ENCODE measurements at places on chromosomes 1 and 21.

GRCh38 chr1:175744305-175744704 is 910 bp upstream of the TNR start:
- DNase-seq: no peak

- DNase-seq: peak; percentile 52
Measured at GRCh38 chr21:20971296-20971921, 26.8 kb upstream of the NCAM2 start.

DNA sequence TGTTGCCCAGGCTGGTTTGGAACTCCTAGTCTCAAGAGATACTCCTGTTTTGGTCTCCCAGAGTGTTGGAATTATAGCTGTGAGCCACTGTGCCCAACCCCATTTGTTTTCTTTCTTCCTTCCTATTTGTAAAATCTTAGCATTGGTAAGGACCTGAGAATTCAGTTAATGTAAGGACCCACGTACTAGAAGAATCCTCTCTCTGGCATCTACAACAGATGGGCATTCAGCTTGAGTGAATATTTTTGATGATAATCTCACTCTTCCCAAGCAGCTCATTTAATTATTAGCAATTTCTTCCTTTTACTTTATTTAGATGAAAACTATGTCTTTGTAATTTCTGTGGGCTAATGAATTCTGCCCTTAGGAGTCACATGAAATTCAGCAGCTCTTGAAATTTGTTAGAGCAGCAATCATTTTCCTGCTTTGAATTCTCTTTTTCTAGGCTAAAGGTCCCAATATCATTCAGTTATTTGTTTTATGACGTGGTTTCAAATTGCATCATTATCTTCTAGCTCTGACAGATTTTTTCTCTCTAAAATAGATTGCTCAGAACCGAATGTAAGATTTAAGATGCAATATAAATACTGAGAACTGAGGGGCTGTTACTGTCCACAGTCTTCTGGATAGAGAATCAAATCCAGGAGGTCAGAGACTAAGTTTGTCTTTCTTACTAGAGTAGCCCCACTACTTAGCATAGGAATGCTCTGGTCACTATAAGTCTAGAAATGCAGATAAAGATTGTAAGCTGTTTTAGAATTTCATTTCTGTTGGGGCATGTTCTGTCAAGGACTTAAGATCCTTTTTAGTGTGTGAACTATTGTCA is 59.4 kb downstream of the EPB41 start:
- DNase-seq: no peak

DNA sequence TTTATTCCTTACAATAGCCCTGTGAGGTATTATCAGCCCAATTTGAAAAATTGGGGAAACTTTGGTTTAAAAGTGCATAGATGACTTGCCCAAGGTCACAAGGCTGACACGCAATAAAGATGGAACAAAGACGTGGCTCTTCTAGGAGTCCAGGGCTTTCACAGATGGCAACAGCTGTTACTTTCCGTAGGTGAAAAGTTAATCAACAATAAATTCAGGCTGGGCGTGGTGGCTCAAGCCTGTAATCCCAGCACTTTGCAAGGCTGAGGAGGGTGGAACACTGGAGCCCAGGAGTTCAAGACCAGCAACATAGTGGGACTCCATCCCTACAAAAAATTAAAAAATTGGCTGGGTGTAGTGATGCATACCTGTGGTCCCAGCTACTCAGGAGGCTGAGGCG is 87.8 kb upstream of the ATF3 start:
- no peak for DNase-seq

DNA sequence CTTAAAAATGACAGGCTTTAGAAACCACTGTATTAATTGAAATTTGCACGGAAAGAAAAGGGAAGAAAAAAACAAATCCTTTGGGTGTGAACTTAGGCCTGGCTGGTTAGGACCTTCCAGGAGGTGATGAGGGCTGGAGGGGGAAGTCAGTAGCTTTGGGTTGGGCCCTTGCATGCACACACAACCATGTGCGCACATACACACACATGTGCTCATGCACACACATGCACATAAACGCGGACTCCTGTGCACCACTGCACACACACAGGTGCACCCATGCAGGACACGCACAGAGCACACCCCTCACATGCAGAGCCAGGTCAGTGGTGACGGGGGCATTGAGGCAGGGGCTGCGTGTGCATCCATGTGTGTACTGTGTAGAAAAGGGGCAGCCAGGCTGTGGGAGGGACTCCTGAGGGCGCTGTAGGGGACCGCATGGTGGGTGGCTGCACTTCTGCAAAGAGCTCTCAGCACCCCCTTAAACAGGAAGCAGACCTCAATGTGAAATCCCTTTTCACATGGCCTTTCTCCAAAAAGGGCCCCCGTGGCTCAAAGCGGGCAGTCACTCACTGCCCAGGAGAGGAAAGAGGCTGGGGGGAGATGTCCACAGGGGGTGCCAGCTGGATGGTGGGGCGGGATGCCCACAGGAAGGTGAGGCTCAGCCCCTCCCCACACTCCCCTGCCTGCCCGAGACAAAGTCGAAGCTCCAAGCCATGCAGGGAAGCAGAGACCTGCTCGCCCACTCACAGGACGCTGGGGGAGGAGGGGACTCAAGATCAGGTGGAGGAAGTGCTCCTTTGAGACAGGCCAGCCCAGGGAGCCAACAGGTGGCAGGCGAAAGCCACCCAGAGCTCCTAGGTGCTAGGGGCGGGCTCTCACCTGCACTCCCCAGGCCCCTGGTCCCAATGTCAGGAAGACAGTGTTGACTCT is 95.2 kb downstream of the ITPKB start:
- DNase-seq: no peak

DNA sequence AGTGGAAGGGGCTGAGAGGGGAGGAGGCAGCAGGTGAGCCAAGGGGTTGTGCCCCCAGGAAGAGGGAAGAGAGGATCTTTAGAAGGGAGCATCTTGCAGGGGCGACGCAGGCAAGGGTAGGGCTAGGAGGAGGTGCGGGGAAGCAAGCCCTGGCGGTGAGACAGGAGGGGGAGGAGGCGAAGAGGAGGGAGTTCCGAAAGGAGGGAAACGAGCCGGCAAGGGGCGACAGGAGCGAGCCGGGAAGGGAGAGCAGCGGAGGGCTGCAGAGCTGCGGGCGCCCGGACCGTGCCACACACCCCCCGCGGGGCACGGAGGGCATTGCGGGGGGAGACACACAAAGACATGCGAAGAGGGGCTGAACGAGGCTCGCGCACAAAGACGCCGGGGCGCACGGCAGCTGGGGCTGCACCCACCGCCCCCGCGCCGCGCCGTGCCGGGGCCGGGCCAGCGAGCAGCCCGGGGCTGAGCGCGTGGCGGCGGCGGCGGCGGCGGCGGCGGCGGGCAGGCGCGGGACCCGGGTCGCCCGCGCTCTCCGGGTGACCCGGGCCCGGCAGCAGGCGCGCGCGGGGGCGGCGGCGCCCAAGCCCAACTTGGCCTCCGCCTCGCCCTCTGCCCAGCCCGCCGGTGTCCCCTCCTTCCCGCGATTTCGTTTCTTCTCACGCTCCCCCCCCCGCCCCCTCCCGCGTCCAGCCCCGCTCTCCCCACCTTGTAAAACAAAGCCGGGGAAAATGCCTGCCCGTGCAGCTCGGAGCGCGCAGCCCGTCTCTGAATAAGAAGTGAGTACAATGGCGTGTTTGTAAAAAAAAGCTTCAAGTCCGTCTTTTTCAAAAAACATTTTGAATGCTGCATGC is at the start of gene KCNK2:
Gene KCNK2 (plus strand): TSS at position 206 of the 851 bp plus-strand sequence. CDS start 649 bp downstream, outside the sequence.
- DNase-seq: peak; percentile 8

- DNase-seq: no peak
Measured at GRCh38 chr1:30264672-30265025, 458.7 kb downstream of the MATN1 start.

Data from urothelium cell line (cell line).